ENCODE measurements at places on chromosomes 5 and 9.

- no peak for DNase-seq
These were observed 121.9 kb upstream of the PIK3R1 start for GRCh38 chr5:68093455-68094159.

GRCh38 chr9:131833906-131834305, 94.0 kb upstream of the RAPGEF1 start:
- no peak for DNase-seq

- DNase-seq: no peak
These were observed 22.4 kb downstream of the SLC36A3 start for GRCh38 chr5:151281001-151281639.

GRCh38 chr5:1875843-1876659, 6.7 kb downstream of the IRX4 start:
- DNase-seq: no peak

- DNase-seq: no peak
These were observed 3.6 kb downstream of the DNAJC18 start for GRCh38 chr5:139435676-139436075.

DNA sequence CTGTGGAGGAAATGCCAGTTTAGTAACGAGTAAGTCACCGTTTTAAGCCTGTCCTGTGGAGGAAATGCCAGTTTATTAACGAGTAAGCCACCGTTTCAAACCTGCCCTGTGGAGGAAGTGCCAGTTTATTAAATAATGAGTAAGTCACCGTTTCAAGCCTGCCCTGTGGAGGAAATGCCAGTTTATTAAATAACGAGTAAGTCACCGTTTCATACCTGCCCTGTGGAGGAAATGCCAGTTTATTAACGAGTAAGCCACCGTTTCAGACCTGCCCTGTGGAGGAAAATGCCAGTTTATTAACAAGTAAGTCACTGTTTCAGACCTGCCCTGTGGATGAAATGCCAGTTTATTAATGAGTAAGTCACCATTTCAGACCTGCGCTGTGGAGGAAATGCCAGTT, 18.9 kb upstream of the PDCD6 start:
- DNase-seq: no peak

GRCh38 chr9:134101623-134102149, 33.9 kb upstream of the BRD3 start:
- DNase-seq: no peak

DNA sequence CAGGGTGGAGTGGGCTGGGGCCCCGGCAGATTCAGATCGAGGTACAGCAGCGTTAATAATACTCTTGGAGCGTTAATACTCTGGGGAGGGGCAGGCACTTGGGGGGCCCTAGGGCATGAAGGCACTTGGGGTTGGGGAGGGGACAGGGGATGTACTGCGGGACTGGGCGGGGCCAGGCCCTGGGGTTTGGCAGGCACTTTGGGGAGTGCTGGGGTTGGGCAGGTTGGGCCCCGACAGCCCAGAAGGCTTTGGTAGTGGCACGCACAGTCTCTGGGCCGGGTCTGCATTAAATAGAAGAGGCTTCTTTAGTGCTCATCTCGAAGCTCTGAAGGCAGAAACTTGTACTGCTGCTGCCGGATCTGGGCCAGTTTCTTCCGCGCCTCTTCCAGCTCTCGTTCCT, 7.8 kb upstream of the TPM2 start:
- DNase-seq: no peak

DNA sequence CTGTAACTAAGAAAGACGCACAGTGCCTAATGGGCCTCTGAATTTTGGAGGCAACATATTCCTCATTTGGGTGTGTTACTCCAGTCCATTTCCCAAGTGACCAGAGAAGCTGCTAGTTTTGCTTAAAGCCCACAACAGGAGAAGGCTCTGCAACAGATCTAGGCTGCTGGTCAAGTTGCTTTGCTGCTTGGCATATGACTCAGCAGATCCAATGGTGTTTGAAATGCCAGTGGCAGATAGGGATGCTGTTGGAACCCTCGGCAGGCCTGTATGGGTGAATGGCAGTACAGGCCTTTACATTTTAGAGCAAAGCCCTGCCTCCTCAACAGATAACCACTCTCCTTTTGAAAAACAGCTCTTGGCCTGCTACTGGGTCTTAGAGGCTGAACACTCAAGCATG, 36.2 kb upstream of the ROR2 start:
- DNase-seq: no peak

DNA sequence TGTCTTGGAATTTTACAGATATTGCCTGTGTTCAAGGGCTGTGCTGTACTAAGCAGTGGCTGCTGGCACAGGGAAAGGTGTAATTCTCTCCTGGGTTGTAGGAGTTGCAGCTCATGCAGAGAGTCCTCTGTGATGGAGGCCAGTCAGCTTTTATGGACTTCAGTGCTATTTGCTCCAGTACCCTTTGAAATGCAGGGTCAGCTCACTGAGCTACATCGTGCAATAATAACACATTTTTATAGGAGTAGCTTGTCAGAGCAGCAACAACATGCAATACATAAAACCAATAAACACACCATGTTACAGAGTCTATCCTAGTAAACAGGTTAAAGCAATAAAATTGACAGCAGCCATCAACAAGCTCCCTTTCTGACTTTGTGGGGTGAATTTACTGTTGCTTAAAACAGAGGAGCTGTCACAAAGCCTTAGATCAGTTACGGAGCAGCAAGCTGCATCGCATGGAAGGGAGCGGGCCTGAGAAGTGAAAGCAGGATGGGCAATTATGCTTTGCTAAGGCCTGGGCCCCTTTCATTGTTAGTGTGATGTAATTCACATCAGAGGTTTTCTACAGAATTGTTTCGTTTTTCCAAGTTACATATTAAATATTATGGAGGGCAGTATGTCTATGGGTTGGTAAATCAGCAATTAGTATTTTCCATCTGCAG, 16.8 kb downstream of the CD180 start:
- no peak for DNase-seq

Data from GM19239 (cell line).